Esophagus squamous epithelium (tissue), 5 donors: ENCODE measurements at places on chromosomes 5 and 9. TPM values are rescaled to one million over a fixed set of nuclear protein-coding genes. Genes with fewer than 3 reads are reported as not detected.

Gene AFAP1L1
- total RNA-seq = 6.3 TPM

Gene NIM1K
- total RNA-seq = 0.38 TPM

Gene SPINK13
- not detected for total RNA-seq

Gene FSTL4
- 4.1 TPM for total RNA-seq

- no peak for DNase-seq
These were observed 227.3 kb upstream of the ITGA1 start for GRCh38 chr5:52560366-52560765.

DNA sequence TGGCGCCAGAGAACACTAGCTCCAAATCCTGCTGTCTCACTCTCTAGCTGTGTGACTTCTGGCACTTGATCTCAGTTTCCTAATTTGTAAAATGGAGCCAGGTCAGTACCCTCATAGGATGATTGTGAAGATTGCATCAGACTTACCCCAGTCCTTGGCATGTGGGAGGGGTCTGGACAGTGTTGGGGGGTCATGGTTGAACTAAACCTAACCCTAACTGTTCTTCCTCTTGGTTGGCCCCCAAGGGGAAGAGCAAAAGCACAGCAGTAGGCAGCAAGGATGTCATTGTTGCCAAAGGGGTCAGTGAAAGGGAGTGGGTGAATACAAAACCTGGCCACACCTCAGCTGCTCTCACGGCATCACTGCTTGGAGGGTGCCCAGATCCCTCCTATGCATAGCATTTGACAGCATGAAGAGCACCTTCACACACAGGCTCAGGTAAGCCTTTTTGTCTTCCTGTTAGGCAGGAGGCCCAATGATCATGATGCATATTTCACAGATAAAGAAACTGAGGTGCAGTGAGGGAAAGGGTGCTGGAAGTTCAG lies 15.7 kb upstream of the CXCL14 start:
- DNase-seq = no peak

- DNase-seq = no peak
These were observed 114.3 kb upstream of the TNC start for GRCh38 chr9:115232181-115232774.

DNA sequence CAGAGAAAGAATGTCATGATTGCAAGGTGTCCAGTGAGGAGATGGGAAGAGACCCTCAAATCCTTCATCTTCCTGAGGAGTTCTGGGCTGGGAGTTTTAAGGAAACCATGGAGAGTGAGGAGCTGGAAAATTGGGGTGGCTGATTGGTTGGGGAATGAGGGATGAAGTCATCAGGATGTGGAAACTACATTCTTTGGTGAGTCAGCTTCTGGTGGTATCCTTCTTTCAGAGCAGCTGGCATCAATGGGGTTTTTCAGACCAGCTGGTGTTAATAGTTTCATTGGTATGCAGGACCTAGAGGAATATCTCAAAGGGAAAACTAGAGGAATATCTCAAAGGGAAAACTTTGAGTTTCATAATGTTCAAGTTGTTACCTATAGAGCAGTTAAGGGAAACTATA lies 45.2 kb downstream of the RNF180 start:
- DNase-seq = no peak

DNA sequence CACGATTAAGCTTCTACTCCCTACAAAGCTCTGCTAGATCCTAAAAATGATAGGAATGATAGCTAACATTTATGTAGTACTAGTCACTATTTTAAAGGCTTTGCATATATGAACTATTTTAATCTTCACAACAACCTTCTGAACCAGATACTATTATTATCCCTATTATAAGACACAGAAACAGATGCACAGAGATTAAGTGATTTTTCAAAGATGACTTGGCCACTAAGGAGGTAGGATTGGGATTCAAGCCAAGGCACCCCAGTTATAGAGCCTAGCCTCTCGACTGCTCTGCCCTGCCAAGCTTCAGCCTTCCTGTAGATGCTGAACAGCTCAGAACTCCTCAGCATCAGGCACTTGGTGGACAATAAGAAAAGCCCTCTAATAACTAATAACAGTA lies 200.9 kb upstream of the PTGER4 start:
- no peak for DNase-seq

DNA sequence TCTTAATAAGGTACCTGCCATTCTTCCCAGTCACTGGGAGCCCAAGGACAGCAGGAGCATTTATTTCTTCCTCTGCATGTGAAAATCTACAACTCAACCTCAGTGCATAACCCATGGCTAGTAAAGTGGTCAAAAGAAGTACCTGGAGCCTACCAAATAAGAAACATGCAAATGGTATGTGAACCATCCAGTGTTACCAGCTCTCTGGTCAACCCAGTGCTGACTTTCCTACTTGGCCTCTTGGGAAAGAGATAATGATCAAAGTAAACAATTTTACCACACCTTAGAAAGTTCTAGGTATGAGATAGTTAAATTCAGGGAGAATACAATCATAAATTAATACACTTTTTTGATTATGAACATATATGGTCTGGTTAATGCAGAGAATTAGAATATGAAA lies 325.6 kb downstream of the ENC1 start:
- DNase-seq = no peak

GRCh38 chr5:59693492-59694309 lies 199.8 kb downstream of the PDE4D start:
- no peak for DNase-seq

DNA sequence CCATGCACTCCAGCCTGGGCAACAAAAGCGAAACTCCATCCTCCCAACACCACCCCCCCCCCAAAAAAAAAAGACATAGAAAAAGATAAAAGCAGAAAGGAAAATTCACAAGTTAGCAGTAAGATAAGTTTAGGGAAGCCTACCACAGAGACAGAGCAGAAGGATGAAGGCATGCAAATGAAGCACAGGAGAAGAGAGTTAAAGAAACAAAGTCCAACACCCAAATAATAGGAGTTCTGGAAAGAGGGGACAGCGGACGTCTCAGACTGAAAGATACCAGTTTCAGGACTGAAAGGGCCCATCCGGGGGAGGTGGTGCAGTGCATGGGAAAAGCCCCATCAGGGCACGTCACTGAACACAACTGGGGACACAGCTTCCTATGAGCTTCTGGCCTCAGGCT lies 54.3 kb downstream of the OTULIN start:
- no peak for DNase-seq

DNA sequence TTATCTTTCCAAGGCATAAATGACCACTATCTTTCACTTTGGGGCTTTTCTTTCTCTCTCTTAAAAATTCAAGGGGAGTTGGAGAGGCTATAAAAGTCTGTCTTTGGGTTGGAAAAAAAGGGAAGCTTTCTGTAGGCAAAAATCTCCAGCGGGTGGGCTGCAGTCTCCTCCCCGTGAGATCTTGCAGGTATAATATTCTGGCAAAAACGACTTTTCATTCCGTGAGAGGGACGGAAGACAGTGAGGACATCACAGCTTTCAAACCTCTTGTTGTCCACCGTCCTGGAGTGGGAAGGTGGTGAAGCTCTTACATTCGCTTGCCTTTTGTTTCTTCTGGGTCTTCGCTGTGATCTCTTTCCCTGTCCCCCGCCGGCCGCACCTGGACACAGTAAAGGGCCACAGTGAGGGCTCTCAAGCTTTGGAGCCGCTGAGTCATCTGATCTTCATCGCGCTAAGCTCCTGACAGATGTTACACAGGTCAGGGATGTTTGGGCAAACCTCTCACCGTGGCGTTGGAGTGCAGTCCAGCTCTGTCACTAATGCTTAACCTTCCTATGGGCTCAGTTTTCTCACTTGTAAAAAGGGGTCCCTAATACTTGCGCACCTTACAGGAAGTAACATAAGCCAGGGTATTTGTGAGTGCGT lies 61.9 kb upstream of the MEGF10 start:
- no peak for DNase-seq

- no peak for DNase-seq
These were observed 717.1 kb downstream of the CDH9 start for GRCh38 chr5:26321278-26321677.

GRCh38 chr5:59138509-59138908 lies 555.6 kb downstream of the RAB3C start:
- DNase-seq = no peak

- DNase-seq = no peak
These were observed 62.4 kb downstream of the GALNT12 start for GRCh38 chr9:98869866-98870265.

DNA sequence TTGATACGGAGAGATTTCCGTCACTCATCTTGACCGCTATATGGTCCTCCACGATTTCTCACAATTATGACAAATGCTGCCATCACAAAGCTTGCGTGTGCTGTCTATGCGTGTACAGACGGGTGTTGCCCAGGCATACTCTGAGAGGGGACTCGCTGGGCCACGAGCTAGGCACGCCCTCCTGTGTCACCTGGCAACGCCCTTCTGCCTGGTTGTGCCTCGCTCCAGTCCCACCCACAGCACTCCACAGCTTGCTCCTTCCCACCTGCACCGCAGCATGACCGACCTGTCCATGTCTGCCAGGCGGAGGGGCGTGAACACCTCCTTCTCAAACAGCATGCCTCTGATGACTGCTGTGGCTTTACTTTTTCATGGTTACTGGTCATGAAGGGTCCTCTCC lies 55.6 kb downstream of the CAMSAP1 start:
- no peak for DNase-seq

GRCh38 chr5:41748631-41749030 lies 121.6 kb downstream of the OXCT1 start:
- no peak for DNase-seq

DNA sequence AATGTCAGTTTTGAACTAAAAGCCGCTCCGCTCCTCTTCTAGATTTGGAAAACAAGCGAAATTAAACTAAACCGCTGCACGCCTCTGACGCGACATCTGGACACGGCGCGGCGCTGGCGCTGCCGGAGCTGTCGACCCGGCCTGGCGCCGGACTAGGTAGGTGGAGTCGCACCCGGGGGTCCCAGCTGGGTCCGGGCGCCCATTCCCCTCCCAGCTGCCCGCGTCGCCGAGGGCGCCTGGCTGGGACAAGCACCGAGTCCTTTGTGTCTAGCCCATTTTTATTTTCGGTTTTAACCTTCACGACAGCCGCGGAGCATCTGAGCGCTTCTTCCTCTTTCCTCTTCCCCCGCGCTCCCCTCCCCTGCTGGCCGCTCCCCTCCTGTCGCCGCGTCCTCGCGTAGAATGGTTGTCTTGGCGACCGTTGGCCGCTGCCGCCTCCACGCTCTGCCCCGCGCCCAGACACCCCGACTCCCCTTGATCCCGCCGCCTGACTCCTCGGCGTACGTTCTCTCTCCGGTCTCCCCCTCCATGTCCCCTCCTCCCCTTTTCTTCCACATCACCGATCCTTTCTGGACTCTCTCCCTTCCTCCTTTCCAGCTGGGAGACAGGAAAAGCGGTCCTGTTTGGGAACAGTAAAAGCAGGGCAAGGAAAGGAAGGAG lies 545 bp downstream of the CDKN2B-AS1 start:
- peak; percentile 58 for DNase-seq

GRCh38 chr9:96004379-96004778 lies 128.9 kb downstream of the ERCC6L2 start:
- no peak for DNase-seq

DNA sequence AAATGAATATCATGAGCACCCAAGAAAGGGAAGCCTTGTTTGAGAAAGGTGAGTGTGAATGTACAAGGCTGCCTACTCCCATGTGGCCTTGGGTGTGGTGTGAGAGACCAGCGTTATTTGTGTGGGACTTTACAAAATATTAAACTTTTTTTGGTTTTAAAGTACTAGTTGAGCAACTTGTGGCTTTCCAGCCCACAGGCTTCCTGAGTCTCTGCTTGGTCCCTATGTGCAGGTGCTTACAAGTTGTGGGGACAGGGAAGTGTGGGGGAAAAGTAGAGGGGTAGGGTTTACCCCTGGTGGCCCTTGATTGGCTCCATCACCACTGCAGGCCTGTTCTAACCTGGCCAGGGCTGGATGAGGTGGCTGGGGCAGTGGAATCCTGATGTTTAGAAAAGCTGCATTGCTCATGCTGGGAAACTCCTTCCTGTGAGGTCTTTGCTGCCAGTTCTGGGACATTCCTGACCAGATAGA lies 19.7 kb downstream of the PTTG1 start:
- DNase-seq = no peak

DNA sequence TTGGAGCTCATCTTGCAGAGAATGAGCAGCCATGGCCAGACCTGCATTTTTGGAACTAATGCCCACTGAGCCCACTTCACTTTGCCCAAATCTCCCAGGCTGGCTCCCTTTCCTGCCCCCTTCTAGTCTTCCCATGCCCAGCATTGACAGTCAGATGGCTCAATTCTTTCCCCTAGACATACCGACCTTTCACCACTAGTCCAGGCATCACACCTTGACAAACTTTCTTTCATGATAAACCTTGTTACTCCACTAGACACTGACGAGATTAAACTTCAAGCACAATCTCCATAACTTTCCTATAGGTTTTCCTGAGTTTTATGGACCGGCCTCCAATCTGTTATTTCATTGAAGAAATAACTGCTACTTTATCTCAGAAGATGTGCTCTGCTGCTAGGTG lies 47.8 kb upstream of the RAI14 start:
- no peak for DNase-seq

- no peak for DNase-seq
These were observed 25.4 kb downstream of the GPR21 start for GRCh38 chr9:123058834-123059233.

DNA sequence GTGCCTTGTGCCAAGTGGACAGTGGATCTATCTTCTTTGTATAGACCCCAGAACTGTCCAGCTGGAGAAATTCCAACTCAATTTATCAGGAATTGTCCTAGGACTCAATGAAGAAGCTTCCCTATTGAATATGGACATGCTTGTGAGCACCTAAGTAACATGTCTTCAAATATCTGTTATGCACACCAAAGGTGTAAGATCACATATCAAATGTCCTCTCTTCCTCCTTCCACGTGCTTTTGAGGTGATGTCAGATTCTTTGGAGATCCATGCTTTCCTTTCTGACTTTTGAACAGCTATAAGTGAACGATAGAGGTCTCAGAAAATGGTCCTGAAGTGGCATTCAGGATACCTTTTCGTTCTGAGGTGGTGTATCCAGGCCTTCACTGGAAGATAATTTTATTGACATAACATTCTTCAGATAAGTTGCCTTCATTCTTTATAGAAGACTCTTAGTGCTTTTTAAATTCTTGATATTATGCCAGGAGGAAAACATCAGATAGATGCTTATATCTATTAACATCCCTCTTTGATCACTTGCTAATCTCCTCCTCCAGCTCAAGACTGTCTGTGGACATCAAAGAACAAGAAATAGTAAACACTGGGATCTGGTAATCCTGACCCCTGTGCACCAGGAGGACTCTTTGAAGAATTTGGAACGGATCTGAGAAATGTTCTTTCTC lies 246.4 kb downstream of the SMARCA2 start:
- no peak for DNase-seq

GRCh38 chr5:174625591-174626350 lies 98.6 kb upstream of the MSX2 start:
- no peak for DNase-seq
